Activated CD4-positive, CD25-positive, alpha-beta regulatory T cell treated with anti-CD3 and anti-CD28 coated beads, Interleukin-2, amount 50 U/mL, for 72 hours (primary cell): ENCODE measurements at places on chromosomes 1 and 21.

DNA sequence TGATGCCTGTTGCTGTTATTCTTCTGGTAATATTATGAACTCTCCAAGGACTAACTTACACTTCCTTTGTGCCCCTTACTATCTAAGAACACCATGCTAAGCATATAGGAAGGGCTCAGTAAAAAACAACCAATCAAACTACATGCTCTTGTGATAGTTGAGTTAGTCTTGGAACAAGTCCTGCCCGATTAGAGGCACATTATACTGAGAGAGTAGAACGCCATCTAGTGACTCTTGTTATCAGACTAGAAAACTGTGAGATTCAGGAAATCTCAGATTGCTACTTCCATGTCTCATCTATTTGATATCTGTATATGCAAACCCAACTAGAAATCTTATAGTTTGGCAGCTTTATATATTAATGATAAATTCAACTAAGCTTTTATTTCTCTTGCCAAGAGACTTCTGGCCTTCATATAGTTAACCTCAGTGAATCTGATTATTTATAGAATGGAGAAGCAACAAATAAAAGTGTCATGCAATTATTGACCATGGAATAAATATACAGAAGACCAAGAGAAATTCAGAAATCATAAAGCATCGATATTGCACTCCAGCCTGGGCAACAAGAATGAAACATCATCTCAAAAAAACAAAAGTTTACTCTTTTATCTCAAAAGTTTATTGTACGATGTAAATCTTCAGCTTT, 7.8 kb upstream of the SRRM1 start:
- DNase-seq: no peak

DNA sequence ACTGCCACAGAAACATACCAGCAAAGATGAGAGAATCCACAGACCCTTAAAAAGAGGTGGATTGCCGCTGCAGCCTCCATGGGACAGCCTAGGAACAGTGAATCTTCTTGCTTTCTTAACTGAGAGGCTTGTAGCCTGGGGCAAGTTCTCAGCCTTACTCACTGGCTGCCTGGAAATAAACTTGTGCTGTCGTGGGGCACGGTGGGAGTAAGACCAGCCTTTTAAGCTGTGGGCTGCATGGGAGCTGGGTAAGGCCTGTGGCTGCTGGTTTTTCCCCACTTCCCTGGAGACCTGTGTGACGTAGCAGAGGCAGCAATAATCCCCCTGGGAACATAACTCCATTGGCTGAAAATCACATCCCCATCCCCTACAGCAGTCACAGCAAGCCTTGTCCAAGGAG, 30.8 kb downstream of the CD2 start:
- DNase-seq: no peak

GRCh38 chr1:223186800-223187199, 43.8 kb upstream of the TLR5 start:
- DNase-seq: no peak

DNA sequence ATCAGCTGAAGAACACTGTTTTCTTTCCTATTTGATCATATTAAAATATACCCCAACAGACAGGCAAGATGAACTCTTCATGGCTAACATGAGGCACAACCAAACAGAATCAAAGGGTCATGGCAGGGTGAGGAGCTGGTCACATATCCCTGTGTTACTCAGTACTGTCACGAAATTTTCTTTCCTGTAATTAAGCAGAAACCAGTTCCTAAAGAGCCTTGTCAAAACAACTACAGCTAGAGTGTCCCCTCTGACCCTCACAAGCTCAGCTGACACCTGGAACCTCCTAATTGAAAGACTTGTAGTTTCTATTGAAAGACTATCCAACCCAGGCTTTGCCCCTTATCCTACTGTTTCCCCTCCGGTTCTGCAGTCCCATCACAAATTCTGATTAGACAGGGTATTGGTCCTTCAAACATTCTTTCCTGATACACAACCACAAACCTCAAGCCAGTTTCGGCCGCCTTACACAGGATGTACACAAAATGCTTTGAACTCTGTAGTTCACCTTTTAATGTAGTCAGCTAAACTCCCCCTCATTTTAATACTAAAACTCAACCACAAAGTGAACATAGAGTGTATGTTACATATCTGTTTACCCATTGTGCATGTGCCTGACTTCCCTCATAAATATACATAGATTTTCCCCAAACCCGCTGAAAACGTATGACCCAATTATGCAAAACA, 651.9 kb downstream of the MRPL39 start:
- DNase-seq: no peak

DNA sequence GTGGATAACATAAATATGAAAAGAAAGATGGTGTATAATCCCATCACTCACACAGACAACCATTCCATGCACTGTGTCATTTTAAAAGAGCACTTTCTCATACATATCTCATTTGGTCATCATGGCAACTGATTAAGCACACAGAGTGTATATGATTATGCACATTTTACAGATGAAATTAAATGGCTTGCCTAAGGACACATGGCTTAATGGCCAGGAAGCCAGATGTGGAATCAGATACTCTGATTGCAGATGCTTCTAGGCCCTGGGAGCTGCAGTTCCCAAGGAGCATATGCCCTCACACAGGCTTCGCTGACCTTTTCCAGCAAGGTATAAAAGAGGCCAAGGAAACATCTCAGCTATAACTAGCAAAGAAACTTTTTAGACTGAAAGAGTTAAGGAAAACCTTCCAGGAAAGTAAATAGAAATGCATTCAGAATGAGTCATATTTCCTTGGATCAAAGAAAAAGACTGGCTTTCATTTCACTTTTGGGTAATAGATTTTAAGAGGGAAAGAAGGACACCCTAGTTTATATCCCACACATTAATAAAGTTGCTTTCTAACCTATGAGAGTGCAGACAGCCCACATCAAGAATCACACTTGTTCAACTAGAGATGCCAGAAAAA, 19.6 kb upstream of the FAM89A start:
- DNase-seq: no peak

DNA sequence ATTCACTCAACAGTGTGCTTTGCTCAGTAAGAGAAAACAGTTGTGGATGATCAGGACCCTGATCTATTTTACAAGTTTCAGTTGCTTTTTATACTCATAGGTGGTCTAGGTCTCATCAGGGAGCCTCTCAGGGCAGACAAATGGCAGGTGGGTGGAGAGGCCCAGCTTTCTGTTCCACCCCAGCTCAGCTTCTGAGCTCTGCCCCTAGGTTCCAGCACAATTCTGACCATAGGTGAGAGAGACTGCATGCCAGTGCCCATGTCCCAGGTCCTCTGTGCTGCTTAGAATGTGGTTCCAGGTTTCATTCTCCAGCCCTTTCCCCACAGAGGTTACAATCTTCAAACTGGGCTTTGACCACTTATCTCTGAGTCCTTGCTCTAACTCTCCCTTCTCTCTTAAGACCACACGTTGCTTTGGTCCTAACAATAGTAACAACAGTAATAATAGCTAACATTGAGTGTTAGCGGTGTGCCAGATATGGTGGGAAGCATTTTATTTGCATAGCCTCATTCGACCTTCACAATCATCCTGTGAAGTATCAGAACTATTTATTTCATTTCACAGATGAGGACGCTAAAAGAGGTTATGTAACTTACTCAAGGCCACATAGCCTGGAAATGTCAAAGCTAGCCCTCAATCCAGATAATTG, 19.6 kb upstream of the DUSP10 start:
- no peak for DNase-seq

DNA sequence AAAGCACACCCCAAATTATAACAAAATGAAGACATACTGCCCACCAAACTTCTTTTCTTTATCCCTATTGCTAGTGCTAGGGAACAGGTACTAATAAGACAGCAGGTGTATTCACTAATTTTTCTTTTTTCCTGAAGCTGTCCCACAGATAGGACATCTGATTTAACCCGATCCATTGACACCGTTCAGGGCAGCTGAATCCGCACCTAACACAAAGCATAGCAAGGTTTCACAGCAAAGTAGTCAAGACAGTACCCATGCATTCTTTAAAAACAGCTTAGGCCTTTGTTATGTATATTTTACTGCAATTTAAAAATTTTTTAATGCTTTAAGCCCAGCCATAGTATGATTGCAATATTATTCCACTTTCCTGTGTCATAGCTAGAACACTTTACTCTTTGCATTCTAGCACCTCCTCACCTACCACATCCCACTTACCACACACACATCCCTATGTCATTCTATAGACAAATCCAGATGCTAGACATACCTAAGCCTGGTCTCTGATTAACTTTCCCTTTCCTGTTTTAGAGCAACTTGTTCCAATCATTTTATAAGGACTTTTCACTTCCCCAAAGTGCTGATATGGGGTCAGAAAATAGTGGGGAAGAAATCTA, 40.4 kb downstream of the GATAD2B start:
- DNase-seq: no peak

- no peak for DNase-seq
Observed at GRCh38 chr1:159594625-159595405, 7.2 kb downstream of the APCS start.

- peak; percentile 52 for DNase-seq
Observed at GRCh38 chr21:44874497-44875315, 1.2 kb upstream of the PTTG1IP start.

- DNase-seq: no peak
Observed at GRCh38 chr1:201346337-201346939, 31.0 kb downstream of the TNNT2 start.

DNA sequence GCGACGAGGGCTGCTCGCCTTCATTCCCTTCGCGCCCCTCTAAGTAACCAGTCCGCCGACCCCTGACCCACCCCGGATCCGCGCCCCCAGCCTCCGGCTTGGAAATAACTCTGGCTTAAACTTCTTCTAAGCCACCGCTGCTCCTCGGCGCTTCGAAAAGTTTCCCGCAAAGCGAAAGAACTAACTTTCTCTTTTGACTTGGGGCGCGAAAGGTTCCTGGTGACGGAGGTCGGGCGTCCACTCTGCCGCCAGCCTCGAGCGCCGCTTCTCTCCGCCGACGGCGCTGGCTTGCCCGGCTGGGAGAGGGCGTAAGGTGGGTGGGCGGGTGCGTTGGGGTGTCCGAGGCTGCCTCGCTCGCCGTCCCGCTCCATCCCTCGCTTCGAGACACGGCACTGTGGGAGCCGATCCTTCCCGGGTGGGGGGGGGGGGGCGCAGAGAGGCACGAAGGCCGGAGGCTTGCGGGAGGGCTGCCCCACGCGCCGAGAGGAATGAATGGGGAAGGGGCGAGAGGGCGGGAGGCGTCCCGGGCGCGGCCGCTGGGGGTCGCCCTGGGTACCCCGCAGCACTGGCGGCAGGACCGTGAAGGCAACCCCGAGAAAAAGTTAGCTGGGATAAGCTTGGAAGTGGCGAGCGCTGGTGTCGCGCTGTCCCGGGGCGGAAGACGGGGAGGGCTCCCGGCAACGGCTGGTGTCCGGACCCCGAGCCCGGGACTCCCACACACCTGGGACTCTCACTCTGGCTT, 569 bp downstream of the ATF3 start:
- DNase-seq: peak; percentile 59

GRCh38 chr1:226360106-226360746, 47.7 kb downstream of the PARP1 start:
- DNase-seq: no peak

- DNase-seq: peak; percentile 58
Observed at GRCh38 chr1:229342656-229343569, at the start of gene CCSAP. CCSAP (minus strand) TSS chr1:229343047; CDS start chr1:229342465, 582 bp downstream.

- no peak for DNase-seq
Observed at GRCh38 chr1:160077486-160077885, 3.9 kb upstream of the KCNJ9 start.

- DNase-seq: no peak
Observed at GRCh38 chr1:3910049-3910731, 10.1 kb upstream of the C1orf174 start.

GRCh38 chr1:7513081-7513480, 258.0 kb upstream of the VAMP3 start:
- DNase-seq: no peak

GRCh38 chr1:184854036-184854435, 99.4 kb upstream of the EDEM3 start:
- no peak for DNase-seq

- DNase-seq: no peak
Observed at GRCh38 chr1:17676387-17677060, 78.6 kb upstream of the ACTL8 start.

- peak; percentile 55 for DNase-seq
Observed at GRCh38 chr21:41766883-41767605, at the start of gene RIPK4. RIPK4 (minus strand) TSS chr21:41767052; CDS start chr21:41767041, 11 bp downstream.

GRCh38 chr1:50163680-50164079, 55.0 kb downstream of the ELAVL4 start:
- no peak for DNase-seq

DNA sequence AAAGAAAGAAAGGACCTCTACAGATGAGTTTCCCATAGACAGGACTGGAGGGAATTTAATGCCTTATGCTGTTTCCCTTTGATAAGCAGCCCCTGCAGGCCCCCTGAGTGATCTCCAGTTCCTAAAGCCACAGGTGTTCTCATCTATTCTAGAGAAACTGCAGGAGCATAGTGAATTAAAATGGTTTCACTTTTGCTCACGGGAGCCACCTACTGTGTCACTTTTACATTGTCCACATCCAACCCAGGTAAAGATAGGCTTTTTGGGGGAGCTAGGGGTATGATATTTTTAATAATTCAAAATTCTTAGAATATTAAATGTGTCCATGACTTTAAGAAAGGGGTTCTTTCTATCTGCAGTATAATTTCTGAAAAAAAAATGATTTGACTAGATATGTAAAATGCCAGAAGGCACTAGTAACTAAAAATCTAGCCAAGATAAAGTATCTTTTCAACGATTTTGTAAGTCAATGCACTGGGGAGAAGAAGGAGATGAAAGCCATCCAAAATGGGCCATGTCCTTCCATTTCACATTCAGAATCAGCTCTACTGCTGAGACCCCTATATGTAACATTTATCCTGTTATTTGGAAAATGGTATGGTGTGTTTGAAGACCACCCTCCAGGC, 267.3 kb upstream of the DUSP10 start:
- DNase-seq: no peak

DNA sequence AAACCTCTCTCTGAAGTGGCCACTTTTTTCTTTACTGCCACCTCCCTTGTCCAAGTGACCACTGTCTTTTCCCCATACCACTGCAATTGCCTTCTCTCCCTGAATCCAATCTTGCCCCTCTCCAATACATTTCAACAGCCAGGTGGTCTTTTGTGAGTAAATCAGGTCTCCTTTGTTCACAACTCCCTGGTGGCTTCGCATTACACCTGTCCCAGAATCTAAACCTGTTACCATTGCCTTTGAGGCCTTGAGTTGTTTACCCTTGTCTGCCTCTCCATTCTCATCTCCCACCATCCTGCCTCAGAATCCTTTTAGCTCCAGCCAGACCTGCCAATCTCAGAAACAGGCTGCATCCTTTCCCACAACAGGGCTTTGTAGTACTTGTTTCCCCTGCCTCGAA, 21.8 kb upstream of the DYNLT5 start:
- DNase-seq: no peak
